ENCODE measurements at places on chromosomes 3 and 15. TPM values are rescaled to one million over a fixed set of nuclear protein-coding genes. Genes with fewer than 3 reads are reported as not detected.

GRCh38 chr3:55486101-55486856, 827 bp downstream of the WNT5A start:
- DNase-seq: peak; percentile 67

GRCh38 chr3:156723182-156723619, 48.8 kb downstream of the TIPARP start:
- peak; percentile 68 for DNase-seq

GRCh38 chr3:23071296-23071695, 131.8 kb upstream of the UBE2E2 start:
- no peak for DNase-seq

DNA sequence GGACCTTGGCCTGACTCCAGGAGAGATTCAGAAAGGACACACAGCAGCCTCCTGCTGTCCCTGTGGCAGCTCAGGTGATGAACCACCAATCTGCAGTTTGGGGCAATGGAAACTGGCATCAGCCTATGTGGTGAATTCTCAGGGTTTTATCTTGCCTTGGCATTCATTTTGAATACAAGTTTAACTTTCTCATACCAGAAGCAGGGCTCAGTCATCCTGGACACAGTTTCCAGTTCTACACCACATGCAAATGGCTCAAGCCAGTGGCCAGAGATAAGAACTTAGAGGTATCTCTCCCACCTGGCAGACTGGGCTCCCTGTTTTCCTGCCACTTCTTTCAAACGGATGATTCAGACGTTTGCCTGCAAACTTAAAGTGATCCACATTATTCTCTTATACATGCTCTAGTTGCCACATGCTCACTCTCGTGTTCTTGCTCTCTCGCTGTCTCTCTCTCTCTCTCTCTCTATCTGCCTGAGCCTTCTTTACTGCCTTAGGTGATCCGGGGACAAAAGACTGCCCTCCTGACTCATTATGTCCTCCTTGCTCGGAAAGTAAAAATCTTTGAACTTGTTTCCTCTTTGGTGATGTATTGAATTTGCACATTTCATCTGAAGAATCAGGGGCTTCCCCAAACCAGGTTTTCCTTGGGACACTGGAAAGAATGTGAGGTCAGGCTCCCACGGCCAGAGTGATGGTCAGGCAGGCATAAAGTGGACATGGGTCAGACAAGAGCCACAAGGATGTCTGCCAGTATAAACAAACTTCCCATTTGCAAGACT, 99.6 kb upstream of the STT3B start:
- DNase-seq: no peak

DNA sequence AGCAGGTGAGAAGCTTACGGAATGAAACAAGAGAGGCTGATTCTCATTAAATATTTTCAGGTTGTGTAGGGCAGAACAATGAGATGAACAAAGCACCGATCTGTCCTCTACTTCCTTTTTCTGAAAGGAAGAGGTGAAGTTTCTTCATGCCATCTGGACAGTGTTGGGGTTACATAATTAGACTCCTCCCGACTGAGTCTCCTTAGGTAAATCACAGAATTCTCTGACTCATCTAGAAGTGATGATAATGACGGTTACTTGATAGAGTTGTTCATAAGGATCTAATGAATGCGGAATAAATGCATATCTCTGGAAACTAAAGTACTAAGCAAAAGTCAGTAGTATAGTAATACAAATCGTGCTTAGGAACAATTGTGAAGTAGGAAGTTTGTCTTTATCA, 21.2 kb downstream of the CRTC3 start:
- DNase-seq: peak; percentile 41

DNA sequence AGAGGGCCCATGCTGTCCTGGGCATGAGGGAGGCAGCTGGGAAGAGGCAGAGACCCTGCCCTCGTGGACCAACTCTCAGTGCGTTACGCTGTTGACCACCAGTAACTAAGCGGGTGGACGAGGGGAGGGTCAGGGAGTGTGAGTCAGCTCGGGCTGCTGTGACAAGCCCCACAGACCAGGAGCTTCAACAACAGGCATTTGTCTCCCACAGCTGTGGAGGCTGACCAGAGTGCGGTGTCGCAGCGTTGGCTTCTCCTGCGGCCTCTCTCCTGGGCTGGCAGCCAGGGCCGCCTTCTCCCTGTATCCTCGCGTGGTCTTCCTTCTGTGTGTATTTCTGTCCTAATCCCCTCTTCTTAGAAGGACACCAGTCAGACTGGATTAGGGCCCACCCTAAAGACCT, 13.0 kb downstream of the EFCC1 start:
- DNase-seq: no peak

GRCh38 chr3:98565237-98565643, 28.2 kb downstream of the CPOX start:
- no peak for DNase-seq

DNA sequence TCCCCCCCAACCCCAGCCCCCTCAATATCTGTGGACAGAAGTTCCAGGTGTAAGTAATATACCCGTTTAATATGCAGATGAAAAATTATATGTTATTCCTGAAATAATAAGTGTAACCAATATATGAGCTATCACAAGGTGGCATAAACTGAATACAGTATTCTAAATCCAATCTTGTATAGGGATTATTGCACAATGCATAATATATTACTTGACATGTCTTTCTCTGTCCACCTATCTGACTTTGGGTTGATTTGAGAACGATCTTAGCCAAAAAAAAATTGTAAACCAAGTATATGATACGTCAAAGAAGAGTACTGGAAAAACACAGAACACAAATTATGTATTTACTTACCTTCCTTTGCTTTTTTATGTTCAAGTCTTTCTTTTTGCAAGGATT, 47.8 kb downstream of the GOLIM4 start:
- no peak for DNase-seq

GRCh38 chr3:13740795-13741194, 139.1 kb downstream of the WNT7A start:
- no peak for DNase-seq

LSAMP gene
- 4.5 TPM for total RNA-seq

SI gene
- not detected for total RNA-seq

AGBL1 gene
- not detected for total RNA-seq

CASR gene
- not detected for total RNA-seq

SQOR gene
- 19.7 TPM for total RNA-seq

NPAP1 gene
- total RNA-seq: not detected

CD96 gene
- not detected for total RNA-seq
